ENCODE measurements at places on chromosomes 2 and 18.
A peak's percentile ranks its signal among the peaks of the same experiment; 100 is the strongest.

DNA sequence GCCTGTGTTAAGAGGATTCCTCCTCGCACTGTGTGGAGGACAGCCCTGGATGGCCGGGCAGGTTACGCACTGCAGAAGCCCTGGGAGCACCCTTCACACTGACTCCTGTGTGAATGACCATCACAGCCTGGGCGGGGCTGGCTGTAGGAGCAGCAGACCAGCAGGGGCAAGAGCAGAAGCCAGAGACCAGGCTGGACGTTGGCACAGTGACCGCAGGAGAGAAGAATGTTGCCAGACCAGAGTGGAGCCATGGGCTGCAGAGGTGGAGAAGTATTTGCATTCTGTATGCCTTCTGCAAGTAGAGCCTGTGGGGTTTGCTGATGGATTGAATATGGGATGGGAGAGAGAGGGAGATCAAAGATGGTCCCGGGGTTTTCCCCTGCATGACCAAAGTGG, 23.1 kb downstream of the LRRFIP1 start:
- DNase-seq = no peak

- no peak for DNase-seq
These were observed 651.9 kb downstream of the SLC4A3 start for GRCh38 chr2:220279372-220279771.

- DNase-seq = no peak
These were observed 1402.3 kb upstream of the LRRTM1 start for GRCh38 chr2:81706856-81707255.

DNA sequence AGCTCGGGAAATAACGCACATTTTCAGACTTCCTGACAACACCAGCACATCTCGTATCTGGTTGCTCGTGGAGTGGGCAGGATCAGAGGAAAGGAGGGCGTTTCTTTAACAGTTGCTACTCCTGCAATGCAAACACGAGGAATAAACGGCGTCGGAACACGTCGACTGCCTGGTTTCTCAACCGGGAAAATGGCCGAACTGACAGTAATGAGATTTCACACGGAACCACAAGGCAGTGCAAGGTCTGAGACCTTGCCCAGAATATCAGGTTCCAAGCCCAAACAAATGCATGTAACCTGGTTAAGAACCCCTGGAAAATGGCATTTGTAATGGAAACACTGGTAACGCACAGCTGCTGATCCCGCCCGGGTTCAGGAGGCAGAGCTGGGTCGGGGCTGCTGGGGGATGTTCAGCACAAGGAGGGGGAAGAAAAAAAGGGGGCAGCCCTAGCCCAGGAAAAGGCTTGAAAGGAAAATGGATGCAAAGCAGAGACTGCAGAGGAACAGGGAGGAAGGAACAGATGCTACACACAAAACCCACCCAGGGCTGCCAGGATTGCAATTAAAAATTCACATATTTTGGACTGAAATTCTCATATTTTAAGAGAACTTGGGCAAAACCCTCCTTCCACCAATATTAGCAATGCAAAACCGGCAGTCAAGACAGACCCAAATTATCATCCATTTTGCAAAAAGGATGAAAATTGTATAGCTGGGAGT, 61.6 kb upstream of the KLHL29 start:
- no peak for DNase-seq

- DNase-seq = no peak
These were observed 263.7 kb upstream of the SPOPL start for GRCh38 chr2:138237667-138238384.

- no peak for DNase-seq
These were observed 66.1 kb upstream of the CDC42EP3 start for GRCh38 chr2:37737507-37737906.

DNA sequence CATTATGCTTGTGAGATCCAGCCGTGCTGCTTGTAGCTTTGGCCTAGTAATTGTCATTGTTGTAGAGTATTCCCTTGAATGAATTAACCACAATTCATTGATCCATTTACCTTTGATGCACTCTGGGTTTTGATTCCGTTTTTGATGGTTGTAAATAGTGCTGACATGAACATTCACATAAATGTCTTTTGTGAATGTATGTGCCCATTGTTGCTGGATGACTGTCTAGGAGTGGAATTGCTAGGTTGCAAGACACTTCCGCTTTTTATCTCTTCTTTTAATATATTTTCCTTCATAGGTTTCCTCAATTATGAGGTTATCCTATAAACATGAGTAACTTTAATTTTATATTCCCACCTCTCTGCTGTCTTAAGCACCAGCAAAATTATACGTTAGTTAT, 104.8 kb upstream of the CCDC68 start:
- no peak for DNase-seq

DNA sequence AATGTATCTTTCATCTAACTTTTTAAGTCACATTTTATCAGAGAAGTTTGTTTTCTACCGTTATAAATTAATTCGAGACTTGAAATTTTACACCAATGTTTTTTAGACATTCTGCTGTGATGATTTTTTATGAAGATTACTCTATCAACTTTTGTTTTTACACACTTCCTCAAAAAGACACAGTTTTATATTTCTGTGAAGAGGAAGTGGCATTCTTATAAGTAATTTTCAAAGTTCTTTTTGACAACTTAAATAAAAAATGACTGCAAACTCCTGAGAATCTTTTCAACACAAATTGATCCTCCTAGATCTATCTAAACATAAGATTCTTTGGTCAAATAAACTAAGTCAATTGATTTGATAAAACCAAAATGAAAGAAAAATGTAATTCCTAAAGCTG, 13.7 kb downstream of the ANKRD44 start:
- DNase-seq = no peak

- DNase-seq = no peak
These were observed 25.8 kb upstream of the TMEM182 start for GRCh38 chr2:102736110-102736409.

GRCh38 chr2:68467077-68467960, at the start of the genes APLF and FBXO48:
Gene APLF, plus strand, starts transcription at chr2:68467585. Its CDS starts 147 bp downstream, at chr2:68467732.
Gene FBXO48, minus strand, starts transcription at chr2:68467294. Its CDS starts 2,149 bp downstream, at chr2:68465145.
- peak; percentile 99 for DNase-seq

DNA sequence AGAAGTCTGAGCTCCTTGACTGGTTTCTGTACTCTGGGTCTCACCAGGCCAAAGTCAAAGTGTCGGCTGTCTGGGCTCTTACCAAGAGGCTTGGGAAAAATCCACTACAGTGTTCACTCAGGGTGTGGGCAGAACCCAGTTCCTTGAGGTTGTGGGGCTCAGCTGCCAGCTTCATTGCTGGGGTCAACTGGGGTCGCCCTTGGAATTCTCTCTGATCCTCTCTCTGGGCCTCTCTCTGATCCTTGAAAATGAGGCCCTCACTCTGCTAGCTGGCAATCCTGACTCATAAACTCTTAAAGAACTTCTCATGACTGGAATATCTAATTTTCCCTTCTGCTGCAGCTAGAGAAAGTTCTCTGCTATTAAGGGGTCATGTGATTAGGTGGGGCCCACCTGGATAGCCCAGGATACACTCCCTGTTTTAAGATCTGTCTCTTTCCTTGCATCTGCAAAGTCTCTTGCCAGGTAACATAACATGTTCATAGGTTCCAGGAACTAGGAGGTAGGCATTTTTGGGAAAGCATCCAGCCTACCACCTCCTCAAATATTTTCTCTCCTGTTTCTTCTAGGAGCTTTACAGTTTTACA, 66.3 kb downstream of the SP110 start:
- DNase-seq = no peak

DNA sequence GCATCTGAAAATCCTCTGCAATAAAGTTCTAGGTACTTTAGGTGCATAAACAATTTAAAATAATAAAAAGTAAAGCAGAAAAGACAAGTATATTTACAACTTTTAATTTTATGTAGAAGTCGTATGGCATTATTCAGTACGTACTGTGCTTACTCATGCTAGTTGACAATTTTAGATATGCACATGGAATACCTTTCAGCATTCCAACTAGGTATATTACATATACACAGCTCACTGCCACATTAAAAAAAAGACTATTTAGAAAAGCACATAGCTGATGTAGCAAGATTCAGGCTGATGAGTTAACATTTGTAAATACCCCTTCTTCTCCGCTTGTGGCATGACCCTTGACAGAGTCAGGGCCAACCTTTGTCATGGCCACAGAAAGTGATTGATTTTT, 171.2 kb downstream of the FBXO15 start:
- DNase-seq = no peak

GRCh38 chr2:176189681-176190641, 1.5 kb downstream of the HOXD1 start:
- DNase-seq = peak; percentile 10

DNA sequence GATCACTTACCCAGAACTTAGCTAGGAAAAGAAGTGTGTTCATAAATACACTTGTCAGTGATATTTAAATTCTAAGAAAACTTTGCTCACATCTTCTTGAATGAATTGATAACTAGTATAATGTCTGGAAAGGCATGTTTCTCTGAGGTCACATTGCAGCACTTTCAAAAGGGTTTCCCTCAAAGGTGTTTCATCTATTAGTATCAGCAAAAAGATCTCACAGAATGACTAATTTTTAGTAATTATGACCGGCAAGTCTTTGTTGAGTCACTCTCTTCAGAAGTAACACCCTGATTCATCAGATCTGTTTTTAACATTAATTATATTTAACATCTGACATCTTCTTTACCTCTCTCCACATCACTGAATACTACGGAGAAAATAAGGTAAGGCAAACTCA, 222.3 kb downstream of the IKZF2 start:
- no peak for DNase-seq

DNA sequence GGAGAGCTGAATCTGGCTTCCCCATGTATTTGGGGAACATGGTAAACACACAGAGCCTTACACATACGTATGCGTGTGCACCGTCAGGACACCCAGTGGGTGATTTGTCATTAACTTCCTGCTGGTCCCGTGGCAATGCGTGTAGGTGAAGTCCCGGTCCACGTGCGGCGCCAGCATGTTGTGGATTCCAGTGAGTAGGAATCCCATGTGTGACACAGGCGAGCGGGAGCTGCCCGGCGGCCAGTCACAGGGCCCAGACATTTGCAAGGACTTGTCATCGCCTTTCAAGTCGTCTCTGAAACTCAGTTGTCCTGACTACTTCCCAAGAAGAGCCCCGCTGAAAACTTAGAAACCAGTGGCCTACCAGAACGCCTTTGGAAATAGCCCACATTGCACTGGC, 102.0 kb downstream of the RNF144A start:
- no peak for DNase-seq

DNA sequence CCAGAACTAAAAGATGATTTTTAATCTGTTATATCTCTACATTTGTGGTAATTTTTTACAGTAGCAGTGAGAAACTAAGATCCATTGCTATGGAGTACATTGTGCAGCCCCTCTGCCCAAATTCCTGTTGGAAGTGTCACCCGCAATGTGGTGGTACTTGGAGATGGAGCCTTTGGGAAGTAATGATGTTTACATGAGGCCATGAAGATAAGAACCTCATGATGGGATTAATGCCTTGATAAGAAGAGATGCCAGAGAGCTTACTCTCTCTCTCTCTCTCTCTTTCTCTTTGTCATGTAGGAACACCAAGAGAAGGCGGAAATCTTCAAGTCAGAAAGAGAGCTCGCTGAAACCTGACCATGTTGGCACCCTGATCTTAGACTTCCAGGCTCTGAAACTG, 535.4 kb downstream of the PID1 start:
- no peak for DNase-seq

DNA sequence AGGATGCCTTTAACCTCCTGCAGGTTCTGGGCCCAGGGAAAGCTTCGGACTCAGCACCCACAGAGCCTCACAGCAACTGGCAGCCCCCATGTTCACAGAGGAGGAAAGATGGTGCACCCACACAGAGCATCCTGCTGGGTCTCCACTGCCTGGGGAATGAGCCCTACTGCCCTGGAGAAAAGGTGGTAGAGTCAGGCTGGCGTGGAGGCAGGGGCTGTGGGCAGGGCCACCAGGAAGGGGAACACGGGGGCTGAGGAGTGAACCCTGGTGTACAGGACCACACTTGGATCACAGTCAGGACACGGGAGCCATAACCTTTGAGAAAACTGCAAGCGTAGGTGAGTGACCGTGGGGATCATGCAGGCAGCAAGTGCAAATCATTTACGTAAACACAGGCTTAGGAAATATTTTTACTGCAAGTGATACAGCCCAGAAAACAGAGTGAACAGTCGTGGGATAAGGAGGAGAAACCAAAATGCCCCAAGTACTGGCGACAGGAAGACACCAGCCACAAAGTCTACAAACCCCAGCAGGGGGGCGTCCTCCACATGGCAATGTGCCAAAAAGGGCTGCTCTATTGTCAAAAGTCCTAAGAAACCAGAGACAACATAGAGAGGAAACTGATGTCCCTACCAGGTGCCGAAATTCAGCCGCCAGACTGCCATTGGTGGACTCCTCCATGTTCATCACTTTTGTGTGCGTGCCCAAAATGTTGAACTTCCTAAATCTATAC, 27.6 kb downstream of the STAT1 start:
- no peak for DNase-seq

- DNase-seq = no peak
These were observed 113.7 kb upstream of the COPS8 start for GRCh38 chr2:236971919-236972381.

DNA sequence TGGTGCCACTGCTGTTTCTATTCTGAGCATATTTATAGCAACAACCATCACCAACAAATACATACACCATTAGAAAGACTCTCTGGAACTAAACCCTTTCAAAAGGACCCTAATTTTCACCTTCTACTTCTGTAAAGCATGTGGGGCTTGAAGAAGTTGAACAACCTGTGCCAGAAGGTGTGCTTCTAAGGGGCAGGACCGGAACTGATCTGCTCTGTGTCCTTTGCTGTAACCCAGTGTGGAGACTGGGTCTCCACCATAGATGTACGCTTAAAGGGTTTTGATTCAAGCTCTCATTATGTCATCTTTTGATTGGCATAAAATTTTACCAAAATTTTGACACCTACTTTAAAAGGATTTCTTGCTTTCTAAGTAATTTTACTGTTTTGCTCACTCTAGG, 40.3 kb downstream of the WDR43 start:
- DNase-seq = no peak

DNA sequence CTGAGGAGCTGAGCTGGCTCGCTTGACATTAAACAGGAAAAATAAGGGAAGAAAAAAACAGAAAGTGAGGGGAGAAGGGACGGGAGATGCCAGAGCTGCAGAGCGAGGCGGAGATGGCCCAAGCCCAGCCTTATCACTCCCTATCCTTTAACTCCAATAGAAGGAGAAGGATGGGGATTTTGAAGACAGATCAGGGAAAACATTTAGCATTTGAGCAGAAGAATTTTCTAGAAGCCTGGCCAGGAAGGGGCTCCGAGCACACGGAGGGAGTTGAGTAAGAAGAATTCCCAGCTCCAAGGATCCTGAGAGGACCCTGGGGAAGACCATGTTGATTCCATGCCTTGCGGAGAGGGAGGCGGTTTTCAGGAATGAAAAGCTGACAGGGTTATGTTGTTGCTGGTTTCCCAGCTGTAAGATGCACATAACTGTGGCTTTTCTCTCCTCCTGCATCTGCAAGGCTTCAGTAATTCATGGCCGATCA, 35.6 kb downstream of the TWIST2 start:
- DNase-seq = no peak

GRCh38 chr18:23870676-23871380, 143.7 kb upstream of the TTC39C start:
- no peak for DNase-seq

All from activated CD8-positive, alpha-beta T cell treated with anti-CD3 and anti-CD28 coated beads for 36 hours (primary cell).